ENCODE measurements at places on chromosomes 1 and 21. TPM values are rescaled to one million over a fixed set of nuclear protein-coding genes. Genes with fewer than 3 reads are reported as not detected.

DNA sequence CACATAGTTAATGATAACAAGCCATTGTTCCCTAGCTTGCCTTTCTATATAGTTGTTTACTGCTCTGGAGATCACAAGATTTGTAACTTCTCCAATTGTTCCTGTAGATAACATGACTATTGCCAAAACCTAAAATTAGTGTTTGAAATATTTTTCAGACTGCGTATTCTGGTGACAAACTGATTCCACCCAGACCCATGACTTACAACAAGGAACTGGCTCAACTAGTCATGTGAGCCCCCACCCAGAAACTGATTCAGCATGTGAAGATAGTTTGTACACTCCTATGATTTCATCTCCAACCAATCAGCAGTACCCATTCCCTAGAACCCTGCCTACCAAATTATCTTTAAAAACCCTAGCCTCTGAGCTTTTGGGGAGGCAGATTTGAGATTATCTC is 131.4 kb upstream of the BCL9 start:
- DNase-seq = no peak

GRCh38 chr21:23138797-23139196 is 2140.6 kb downstream of the NCAM2 start:
- DNase-seq = no peak

- DNase-seq = no peak
These were observed 38.7 kb downstream of the COL18A1 start for GRCh38 chr21:45443595-45444181.

DNA sequence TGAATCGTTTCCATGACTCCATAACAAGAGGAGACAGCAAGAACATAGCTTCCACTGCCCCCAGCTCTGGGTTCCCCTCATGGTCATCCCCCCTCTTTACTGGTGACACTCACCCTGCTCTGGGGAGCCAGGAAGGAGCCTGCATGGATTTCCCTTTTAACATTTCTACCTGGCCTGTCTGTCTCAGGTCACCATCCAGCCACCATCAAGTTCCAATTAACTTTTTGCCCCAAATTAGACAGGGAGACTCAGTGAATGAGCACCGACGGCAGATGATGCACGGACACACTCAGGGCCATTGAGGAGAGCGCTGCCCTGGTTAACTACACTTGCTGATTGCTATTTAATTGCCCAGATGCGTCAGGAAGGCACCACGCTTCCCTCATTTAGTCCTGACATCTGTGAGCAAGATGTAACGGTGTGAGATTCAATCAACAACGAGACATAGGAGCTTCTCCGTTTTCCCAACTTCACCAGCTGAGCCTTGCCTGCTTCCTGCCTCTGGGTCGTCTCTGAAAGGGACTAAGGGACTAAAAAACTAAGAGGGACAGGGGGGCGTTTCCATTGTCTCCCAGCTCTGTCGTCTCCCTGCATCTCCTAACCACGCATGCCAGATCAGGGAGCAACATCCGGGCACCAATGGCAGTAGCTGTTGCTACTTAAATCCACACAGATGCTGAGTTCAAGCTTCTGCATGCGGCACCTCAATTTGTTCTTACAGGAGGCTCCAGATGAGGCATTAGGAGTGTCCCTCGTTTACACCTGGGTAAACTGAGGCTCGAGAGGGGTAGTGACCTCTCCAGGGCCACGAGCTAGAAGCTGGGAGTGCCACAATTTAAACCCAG is 426.7 kb downstream of the NPHP4 start:
- no peak for DNase-seq

FAM167B gene
- 0.31 TPM for total RNA-seq

OR2L8 gene
- total RNA-seq = not detected

- no peak for DNase-seq
These were observed 29.4 kb upstream of the CSF3R start for GRCh38 chr1:36511804-36512798.

DNA sequence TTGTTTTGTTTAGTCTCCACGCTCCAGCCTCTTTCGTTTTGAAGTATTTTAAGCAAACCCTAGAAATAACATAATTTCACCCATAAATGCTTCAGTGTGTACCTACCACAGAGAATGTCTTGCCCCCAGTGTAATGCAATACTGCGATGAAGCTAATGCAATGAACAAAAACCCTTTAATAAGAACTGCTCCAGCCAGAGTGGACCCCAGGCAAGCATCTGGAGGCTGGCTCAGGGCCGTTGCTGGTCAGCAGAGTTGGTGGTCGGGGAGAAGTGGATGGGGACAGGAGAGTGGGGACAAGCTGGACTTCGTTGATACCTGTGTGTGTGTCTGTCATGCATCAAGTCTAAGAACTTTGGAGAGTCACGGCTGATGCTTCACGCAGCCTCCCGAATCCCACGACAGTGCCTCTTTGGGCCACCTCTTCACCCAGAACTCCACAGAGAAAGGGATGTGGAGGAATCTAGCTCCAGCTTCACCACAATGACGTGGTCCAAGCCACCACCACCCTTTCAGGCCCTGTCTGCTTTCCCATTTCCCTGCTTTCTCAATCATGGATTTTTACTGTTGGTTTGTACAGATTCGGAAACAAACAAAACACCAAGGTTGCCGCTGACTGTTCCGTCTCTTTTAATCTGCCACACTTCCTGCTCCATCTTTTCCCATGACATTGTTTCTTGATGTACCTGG is 108.6 kb upstream of the ERRFI1 start:
- DNase-seq = no peak

DNA sequence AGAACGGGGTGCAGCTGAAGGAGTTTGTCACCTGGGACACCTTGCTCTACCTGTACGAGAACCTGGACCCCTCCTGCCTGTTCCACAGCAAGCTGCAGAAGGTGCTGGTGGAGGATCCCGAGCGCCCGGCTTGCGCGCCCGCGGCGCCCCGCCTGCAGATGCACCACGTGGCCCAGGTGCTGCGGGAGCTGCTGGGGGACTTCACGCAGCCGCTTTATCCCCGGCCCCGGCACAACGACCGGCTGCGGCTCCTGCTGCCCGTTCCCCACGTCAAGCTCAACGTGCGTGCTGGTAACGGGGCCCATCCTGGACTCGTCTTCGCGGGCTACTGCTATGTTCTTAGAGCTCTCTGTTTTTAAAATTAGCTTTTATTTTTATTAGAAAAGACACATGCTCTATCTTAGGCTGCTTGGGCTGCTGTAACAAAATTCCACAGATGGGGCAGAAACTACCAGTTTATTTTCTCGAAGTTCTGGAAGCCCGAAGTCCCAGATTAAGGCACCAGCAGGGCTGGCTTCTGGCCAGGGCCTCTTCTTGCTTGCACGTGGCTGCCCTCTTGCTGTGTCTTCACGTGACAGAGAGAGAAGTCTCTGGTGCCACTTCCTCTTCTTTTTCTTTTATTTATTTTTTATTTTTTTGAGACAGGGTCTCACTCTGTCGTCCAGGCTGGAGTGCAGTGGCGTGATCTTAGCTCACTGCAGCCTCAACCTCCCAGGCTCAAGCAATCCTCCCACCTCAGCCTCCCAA is 38.1 kb downstream of the TRPM2 start:
- no peak for DNase-seq

CALML6 gene
- total RNA-seq = 0.82 TPM

- DNase-seq = no peak
These were observed 78.1 kb downstream of the LRRC8D start for GRCh38 chr1:89898695-89899470.

DNA sequence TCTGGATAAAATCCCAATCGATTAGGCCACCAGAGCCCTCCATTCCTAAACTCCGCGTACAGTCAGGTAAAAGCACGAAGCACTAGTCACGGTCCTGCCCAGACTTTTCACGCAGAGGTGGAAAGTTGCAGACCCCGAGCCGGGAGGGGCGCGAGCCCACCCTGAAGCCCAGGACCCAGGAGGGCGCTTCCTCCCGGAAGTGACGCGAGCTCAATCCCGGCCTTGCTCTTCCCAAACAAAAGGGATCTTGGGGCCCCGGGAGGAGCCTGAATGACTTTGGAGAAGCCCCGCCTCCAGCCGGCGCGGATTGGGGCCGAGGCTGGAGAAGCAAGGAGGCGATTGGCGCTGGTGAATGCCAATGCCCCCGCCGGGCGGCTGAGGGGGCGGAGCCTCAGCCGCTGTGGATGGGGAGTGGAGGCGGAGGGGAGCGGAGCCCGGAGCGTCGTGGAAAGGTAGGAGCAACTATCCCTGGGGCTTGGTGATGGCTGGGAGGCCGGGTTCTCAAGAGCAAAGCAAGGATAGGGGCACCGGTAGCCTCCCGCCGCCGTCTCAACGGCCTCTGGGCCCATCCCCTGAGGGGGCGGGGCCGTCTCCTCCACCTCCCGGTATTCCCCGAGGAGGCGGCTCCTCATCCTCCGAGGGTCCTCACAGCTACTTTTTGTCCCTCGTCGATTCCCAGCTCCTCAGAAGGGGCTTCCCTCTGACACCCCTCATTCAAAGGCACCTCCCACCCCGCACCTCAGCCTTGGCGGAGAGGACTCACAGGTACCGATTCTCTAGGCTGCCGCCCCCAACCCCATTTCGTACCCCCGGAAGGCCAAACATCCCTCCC is at the start of gene CTTNBP2NL:
Gene CTTNBP2NL (plus strand): TSS at position 394 of the 832 bp plus-strand sequence. CDS start 19,952 bp downstream, outside the sequence.
- peak; percentile 99 for DNase-seq

GRCh38 chr1:12010746-12011570 is 8.3 kb upstream of the MIIP start:
- DNase-seq = no peak

RBBP4 gene
- total RNA-seq = 312 TPM

UBE2U gene
- total RNA-seq = not detected

SYDE2 gene
- total RNA-seq = 20.1 TPM

GRCh38 chr21:25449950-25450349 is 157.3 kb downstream of the MRPL39 start:
- no peak for DNase-seq

COL8A2 gene
- 5.0 TPM for total RNA-seq

DNA sequence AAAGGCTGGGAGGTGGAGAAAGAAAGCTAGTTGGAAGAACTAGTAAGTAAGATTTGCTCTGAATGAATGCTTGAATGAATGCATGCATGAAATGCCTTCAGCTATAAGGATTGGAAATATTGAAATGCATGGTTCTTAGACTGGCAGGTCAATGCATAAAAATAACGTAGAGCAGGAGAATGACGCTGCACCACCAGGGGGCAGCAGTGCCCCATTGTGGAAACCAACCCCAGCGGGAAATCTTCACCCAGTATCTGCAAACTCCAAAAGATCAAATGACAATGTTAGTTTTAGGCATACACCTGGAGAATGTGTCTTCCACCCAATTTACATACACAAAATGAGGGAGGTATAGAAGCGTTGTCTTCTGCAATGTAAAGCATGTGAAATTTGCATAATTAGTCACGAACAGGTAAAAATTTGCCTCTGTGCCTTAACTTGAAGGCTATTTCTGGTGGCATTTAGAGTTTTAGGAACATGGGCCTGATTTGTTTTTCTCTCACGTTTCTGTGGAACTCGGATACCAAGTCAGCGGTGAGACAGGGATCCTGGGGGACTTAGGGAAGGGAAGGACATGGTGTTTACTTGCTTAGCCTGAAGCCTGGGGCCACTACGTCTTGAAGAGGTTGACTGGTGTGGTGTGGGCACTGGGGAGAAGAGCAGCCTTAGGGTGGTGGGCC is 78.6 kb downstream of the HHAT start:
- peak; percentile 87 for DNase-seq

SPATA45 gene
- not detected for total RNA-seq

GRCh38 chr1:164064501-164064900 is 494.5 kb upstream of the PBX1 start:
- DNase-seq = no peak

- DNase-seq = no peak
These were observed 14.4 kb upstream of the NOS1AP start for GRCh38 chr1:162055062-162055461.

DNA sequence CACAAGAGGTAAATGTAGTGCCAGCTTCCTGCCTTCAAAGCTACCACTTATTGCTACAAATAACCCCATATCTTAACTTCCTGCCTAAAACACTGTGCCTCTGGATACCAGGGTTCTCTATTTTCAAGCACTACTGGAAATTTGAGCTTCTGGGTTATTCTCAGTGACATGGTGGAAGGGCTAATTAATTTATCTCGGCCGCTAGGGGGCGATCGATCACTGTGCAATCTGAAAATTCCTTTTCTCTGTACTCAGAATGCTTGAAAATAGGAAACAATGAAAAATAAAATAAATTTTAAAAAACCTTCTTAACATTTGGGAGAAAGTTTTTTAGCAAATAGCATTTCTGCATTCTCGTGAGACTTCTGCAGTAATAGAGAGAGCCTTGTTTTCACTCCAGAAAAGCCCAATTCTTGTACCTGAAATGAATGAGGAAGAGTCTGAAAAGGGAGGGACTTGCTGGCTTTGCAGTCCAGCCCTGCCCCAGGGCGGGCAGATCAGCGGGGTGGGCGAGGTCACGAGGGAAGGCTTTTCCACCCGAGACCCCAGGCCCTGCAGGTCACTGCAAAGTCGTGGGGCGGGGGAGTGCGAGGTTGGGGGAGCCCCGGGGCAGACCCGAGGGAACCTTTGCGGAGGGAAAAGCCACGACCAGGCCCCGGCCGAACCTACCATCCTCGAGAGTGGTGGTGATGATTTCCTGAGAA is 276.7 kb downstream of the PCP4 start:
- peak; percentile 75 for DNase-seq

ZNF683 gene
- total RNA-seq = not detected

DNA sequence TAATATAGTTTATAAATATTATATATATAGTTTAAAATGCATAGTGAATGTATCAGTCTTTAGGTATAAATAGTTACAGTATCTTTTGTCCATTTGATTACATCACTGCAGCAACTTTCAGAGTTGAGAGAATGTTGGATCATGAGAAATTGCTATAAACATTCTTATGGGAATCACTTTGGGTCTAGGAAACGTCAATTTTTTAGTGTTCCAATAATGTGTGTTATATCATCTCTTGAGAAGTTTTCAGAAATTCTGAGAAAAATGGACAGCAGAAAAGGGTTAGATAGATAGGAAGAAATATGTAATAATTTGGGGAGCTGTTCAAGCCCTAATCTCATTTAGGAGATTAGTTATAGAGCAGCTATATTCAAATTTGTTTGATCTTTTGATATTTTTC is 185.2 kb upstream of the SGIP1 start:
- DNase-seq = no peak

NR0B2 gene
- total RNA-seq = not detected

LRRC8C gene
- total RNA-seq = 2.6 TPM

DNA sequence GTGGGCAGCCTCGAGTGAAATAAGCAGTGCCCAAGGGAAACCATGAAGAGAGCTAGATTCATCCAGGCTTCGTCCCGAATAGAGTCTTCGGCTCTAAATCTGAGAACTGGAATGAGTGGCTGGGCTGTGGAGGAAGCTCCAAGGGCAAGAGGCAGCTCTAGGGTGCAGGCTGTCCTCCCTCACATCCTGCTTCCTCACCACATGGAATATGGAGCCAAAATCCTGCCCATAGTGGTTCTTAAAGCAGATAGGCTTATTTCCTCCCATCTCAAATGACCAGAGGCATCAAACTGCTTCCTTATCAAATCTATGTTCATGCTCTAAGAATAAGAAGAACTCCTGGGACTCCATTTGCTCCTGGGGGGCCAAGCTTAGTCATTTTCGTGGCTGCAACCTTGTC is 2.5 kb downstream of the IL24 start:
- DNase-seq = no peak

- no peak for DNase-seq
These were observed 28.7 kb downstream of the COL6A2 start for GRCh38 chr21:46126309-46127238.

DNA sequence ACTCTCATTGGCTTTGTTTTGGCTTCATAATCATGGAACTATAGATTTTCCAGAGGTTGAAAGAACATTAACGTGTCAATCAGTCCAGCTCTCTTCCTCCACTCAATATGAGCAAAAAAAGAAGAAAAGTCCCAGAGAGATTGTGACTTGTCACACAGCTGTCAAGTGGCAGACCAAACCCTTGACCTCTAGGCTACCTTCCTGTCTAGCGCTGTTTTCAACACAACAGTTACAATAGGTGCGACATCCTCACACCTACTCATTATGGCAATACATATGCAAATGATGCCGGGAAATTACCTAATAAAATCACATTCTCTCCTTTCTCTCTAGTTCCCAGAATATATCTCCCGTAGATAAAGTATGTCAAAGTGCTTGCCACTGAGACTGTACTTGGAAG is 1.1 kb downstream of the WARS2 start:
- DNase-seq = peak; percentile 23
